ENCODE measurements at places on chromosomes 1 and 21. TPM values are rescaled to one million over a fixed set of nuclear protein-coding genes. Genes with fewer than 3 reads are reported as not detected.

DNA sequence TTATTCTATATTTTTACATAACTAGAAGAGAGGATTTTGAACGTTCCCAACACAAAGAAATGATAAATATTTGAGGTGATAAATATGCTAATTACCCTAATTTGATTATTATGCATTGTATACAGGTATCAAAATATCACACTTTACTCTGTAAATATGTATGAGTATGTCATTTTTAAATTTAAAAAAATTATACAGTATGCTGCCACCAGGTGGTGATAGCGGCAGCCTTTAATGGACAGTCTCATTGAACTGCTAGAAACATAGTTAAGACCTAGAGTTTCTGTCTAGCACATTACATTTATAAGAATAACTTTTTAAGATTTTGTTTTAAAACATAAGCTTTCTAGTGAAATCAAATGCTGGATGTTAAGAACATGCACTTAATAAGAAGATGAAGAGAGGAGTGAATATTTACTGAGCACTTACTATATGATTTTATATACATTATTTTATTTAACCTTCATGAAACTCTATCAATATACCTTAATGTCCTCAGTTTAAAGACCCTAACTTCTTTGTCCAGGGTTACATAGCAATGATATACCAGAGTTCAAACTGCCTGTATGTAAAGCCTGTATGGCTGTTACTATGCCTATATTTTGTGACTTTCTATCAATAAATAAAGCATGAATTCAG is 207.1 kb downstream of the NUF2 start:
- DNase-seq, result no peak

- DNase-seq, result no peak
These were observed 39.2 kb upstream of the RUNX1 start for GRCh38 chr21:35088319-35088771.

- DNase-seq, result no peak
These were observed 9.6 kb upstream of the GUCA2A start for GRCh38 chr1:42173961-42174735.

The ZBTB37 gene
- 2.2 TPM for total RNA-seq

The PCP4 gene
- total RNA-seq, result not detected

Data from epithelial cell of proximal tubule (primary cell).